ENCODE measurements at places on chromosomes 5 and 9.

DNA sequence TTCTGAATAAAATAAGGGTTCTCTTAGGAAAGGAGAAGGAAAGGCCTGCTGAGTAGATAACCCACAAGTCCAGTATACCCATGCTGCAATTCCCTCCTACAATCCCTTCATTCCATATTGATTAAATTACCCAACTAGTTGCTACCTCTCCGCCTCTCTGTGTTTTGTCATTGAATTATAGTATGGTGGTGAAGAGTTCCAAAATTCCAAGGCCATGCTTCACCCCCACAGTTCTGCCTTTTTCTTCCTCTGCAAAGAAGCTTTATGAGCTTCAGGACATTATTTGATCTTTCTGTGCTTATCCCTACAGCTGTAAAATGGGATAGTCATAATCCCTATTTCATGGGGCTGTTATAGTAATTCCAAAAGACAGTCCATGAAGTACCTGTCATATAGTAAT is 215.6 kb downstream of the ACTL7B start:
- no peak for DNase-seq

- DNase-seq, result no peak
Measured at GRCh38 chr5:176832162-176832561, 21.8 kb downstream of the UNC5A start.

- DNase-seq, result no peak
Measured at GRCh38 chr5:135341016-135341666, 57.9 kb downstream of the MACROH2A1 start.

- no peak for DNase-seq
Measured at GRCh38 chr5:170296036-170296934, 1.3 kb downstream of the LCP2 start.

- DNase-seq, result no peak
Measured at GRCh38 chr5:127957183-127957582, 126.4 kb upstream of the SLC12A2 start.

DNA sequence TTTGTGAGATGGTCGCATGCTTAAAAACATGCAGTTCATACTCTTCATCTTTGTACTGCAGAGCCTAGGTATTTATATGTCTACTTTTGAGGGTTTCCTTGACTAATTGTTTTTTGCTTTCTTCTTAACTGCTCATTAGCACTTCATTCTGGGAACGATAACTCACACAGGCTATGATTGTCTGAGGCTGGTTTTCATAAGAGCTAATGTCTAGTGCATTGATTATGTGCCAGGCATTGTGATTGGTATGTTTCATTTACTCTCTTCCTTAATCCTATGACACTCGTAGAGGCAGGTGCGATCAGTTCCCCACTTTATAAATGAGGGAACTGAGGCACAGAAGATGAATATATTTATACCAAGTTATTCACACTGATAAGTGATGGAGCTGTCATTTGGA is 93.6 kb downstream of the INSYN2B start:
- no peak for DNase-seq

GRCh38 chr5:42908086-42908485 is 96.4 kb upstream of the SELENOP start:
- no peak for DNase-seq

DNA sequence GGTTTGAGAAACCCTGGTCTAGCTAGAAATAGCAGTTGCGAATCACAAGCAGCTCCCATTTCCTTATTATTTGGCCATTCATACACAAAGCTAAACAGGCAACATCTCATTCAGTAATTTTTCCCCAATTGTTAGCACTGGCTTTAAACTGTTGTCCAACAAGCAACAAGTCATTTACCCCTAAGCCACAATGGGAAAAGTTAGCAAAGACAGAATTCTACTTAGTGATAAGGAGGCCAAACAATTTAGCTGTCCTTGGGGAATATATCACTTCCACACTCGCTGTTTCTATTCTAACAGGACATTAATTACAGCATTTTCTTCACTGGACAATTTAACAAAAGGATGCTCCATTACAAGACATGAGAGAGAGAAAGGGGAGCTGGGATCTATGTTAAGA is 2.8 kb downstream of the MYO10 start:
- DNase-seq, result no peak

DNA sequence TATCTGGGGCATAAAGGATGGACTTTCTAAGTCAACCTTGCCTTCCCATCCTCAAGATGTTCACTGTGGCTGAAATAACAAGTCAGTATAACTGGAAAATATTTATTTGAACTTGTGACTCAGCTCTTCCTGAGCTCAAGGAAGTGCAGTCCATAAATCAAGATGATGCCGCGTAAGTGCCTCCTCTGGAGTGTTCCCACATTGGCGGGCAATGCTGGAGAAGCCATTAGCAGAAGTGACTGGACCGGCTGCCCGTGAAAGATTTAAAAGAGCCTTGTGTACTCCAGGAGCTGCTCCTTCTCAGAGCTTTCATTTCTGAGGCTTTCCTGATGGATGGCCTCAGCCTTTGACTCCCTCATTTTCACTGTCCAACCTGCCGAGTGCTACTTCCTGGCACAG is 17.4 kb downstream of the TMOD1 start:
- DNase-seq, result no peak

DNA sequence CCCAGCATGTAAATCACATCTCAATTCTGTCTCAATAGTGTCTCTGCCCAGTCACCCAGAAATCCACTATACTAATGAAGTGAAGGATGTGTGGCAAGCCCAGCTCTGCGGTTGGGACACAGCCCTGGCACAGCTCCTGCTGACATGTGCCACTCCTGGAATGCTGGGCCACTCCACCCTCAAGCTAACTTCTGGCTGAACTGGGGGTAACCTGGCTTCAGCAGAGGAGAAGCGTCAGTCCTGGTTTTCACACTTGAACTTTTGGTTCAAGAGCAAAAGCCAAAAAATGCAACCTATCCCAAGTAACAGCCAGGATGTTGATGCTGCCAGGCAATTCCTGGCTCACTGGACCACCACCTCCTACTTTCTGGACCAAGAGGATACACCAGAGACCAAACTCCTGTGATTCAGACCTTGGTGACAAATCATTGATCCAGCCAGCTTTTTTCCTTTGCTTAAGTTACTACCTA is 86.4 kb downstream of the ARRDC3 start:
- DNase-seq, result no peak

DNA sequence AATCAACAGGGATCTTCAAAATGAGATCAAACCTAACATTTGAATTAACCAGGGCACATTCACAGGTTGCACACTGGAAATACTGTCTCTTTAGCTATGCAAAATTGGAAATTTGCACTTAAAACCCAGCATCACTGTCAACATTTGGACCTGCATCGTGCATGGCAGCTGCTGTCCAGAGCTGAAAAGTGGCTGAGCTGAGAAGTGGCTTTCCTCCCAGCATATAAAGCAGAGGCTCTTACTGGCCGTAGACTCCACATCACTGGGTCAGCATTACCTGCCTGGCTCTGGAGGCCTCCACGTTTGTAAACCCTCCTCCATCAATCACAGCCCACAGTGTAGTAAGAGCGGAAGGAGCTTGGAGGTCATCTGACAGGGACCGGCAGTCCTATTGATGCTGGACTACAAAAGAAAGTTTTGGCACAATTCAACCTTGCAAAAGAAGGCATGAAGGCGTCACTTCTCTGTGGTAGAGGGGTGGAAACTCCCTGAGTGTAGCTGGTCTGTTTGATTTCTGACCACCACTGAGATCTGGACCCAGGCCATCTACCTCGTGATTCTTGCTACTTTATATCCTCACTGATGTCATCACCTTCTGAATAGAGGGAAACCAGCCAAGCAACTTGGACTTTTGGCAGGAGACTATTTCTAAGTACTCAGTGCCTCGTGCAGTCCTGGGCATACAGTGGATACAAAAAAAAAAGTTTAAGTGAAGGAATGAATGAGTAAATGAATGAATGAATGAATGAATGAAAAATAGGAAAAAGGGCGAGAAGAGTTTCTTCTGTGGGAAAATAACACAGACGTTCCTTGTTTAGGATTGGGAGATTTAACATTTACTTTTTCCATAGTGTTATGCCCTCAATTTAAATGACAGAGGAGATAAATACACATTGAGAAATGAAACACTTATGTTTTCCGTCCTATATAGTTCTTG is 14.8 kb downstream of the RASEF start:
- DNase-seq, result no peak

- DNase-seq, result no peak
Measured at GRCh38 chr5:121019106-121019505, 555.0 kb downstream of the PRR16 start.

DNA sequence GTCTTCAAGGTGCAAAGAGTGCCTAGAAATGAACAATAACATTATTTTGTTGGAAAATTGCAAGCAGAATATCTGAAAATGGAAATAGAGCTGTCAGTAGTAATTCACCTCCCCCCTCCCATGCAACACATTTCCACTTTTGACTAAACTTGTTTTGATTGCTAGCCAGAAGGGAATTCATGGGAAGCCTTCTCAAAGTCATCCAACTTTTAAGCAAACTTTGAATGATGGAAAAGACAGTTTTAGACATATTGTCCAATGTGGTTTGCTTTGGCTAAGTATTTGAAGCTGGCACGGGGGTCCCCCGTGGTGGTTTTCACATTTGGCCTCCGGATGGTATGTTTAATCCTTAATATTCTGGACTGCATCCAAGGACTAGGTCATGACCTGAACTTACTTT is 7.5 kb downstream of the NR2F1 start:
- no peak for DNase-seq

GRCh38 chr5:1761453-1761755 is 38.2 kb downstream of the MRPL36 start:
- DNase-seq, result no peak

DNA sequence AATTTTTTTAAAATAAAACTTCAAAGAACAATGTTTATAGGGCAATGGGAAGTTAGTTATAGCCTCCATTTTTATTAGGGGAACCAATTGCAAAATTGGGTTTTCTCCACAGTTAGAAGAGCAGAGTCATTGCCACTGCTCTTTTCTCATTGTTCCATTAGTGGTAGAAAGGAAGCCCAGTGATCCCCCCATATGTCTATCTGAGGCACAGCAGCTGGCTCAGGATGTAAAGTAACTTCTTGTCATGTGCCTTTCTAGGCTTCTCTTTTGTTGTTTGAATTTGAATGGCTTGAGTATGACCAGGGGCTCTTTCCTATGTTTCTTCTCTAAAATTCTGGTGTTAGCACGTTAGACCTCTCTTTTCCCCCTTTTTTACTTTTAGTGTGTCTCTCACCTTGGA is 61.2 kb downstream of the UBAP1 start:
- DNase-seq, result no peak

DNA sequence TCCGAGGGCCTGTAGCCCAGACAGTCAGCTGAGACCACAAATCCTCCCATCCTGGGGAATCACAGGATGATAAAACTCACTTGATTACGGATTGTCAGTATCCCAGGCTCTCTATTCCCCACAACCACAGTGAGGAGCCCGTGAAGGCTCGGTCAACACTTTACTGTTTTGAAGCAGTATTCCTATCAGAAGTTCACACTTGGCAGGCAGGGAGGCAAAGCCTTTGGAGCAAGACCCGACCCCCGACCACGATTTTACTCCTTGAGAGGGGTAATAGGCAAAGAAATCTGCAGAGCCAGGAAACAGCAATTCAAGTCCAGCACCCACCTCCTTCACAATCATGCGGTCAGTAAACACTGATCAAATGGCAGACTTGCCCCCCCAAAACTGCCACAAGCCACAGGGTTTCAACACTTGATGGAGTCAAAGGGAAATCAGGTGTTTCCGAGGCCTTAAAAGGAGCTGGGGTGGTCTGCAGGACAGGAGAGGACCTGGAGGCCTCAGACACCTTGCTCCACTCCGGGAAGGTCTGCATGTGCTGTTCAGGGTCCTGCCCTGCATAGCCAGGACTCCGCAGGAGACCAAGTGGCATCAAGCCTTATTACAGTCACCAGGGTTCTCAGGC is 25.2 kb downstream of the BICD2 start:
- DNase-seq, result no peak

DNA sequence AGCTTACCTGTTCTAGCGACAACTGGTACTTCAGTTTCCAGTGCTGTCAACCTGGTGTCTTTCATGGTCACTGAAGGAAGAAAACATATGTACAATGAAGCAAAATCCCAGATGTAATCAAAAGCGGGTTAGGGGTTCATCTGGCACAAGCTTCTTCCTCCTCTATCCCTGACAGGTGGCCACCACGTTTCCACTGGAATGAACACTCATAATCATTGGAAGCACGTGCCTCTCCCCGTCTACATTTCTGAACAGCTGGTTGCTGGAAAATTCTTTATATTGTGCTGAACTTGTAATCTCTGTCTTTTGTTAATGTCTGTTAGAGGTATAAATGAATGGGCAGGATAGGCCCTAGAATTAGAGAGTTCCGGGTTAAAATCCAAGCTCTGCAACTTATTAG is 9.4 kb downstream of the TSC1 start:
- DNase-seq, result no peak

- no peak for DNase-seq
Measured at GRCh38 chr9:107976767-107977166, 487.2 kb upstream of the KLF4 start.

Data from activated naive CD4-positive, alpha-beta T cell treated with anti-CD3 and anti-CD28 coated beads, Interleukin-2, amount 50 U/mL, for 16 hours (primary cell).